Stimulated activated effector memory CD8-positive, alpha-beta T cell treated with anti-CD3 and anti-CD28 coated beads, Interleukin-12 subunit alpha, Interleukin-12 subunit beta, amount 100 ng/mL, for 72 hours (primary cell): ENCODE measurements at places on chromosomes 2 and 18.

GRCh38 chr2:173823543-173823939 lies 141.6 kb downstream of the SP3 start:
- DNase-seq, result no peak

- DNase-seq, result no peak
These were observed 32.1 kb downstream of the TOGARAM2 start for GRCh38 chr2:29013057-29013780.

- no peak for DNase-seq
These were observed 512.5 kb upstream of the CNTNAP5 start for GRCh38 chr2:123512547-123512946.

GRCh38 chr2:208112969-208113368 lies 11.4 kb downstream of the CRYGD start:
- no peak for DNase-seq

- DNase-seq, result no peak
These were observed 25.6 kb downstream of the TACR1 start for GRCh38 chr2:75173740-75174139.

DNA sequence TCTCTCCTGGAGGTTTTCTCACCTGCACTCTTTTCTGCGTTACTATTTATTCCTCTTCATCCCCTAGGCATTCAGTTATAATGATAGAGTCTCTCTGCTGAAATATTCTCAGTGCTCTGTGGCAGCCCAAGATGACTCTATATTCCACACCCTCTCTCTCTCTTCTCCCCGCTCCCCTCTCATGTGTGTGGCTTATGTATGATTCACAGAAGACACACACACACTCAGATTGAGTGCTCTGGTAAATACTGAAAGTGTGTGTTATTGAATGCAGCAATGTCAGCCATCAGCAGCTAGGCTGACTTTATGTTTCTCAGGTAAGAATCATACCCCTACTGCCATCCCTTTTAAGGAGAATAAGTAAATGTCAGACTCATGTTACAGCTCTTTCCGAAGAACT lies 201.2 kb downstream of the SLC4A10 start:
- no peak for DNase-seq

DNA sequence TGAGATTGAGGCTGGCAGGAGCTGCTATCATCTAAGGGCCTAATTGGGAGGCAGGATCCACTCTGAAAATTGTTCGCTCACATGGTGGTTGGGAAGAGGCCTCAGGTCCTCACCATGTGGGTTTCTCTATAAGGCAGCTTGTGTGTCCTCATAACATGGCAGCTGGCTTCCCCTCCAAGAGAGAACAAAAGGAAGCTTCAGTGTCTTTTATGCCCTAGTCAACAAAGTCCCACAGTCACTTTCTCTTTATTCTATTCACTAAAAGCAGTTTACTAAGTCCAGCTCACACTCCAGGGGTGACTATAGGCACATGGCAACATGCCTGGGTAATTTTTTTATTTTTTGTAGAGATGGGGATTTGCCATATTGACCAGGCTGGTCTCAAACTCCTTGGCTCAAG lies 5.8 kb upstream of the ITGAV start:
- DNase-seq, result no peak

GRCh38 chr2:217709478-217710210 lies 293.2 kb downstream of the TNS1 start:
- no peak for DNase-seq

GRCh38 chr2:67500541-67500940 lies 103.4 kb downstream of the ETAA1 start:
- no peak for DNase-seq

DNA sequence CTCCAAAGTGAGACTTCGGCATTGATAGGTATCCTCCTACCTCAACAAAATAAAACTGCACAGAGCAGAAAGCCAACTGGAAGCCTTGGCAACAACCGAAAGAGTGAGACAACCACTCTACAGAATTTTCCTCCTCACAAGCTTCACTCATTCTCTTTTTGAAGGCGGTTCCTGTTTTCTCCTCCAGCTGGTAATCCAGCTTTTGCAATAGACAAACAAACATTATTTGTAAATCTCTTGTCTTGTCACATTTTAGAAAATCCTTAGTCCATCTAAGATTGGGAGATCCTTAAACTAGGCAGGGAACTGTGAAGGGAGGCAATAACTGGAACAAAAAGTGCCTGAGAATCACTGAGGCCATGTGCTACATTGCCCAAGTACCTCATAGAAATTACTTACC lies 332.4 kb downstream of the BCL11A start:
- no peak for DNase-seq

GRCh38 chr18:74142252-74142651 lies 5.4 kb downstream of the FBXO15 start:
- DNase-seq, result no peak

- no peak for DNase-seq
These were observed 1079.8 kb upstream of the ZEB2 start for GRCh38 chr2:145599756-145600155.

GRCh38 chr2:234250926-234251325 lies 200.4 kb downstream of the SPP2 start:
- no peak for DNase-seq
